ENCODE measurements at places on chromosomes 5 and 9. TPM values are rescaled to one million over a fixed set of nuclear protein-coding genes. Genes with fewer than 3 reads are reported as not detected.

Gene EIF4E1B
- total RNA-seq: not detected

Gene MAMDC2
- total RNA-seq: 0.12 TPM

Gene PITX1
- not detected for total RNA-seq

DNA sequence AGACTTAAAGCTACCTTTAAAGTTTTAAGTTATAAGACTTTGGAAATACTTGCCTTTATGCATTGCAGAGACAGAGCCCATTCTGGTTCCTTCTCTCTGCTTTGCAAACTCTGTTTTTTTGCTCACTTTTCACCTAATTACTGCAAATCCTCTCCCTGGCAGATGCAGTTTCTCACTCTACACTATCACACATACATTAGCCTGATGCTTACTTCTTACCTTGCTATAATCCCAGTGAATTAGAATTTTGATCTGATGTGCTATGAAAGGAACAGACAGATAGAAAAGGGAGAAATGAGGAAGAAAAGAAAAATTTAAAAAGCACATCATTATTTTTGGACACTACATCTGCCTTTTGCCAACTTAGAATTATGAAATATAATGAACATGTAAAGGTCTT is 489.5 kb upstream of the EDIL3 start:
- DNase-seq: no peak

- no peak for DNase-seq
Measured at GRCh38 chr9:23123048-23123632, 676.5 kb downstream of the DMRTA1 start.

- DNase-seq: no peak
Measured at GRCh38 chr5:154109416-154110106, 70.8 kb downstream of the MFAP3 start.

DNA sequence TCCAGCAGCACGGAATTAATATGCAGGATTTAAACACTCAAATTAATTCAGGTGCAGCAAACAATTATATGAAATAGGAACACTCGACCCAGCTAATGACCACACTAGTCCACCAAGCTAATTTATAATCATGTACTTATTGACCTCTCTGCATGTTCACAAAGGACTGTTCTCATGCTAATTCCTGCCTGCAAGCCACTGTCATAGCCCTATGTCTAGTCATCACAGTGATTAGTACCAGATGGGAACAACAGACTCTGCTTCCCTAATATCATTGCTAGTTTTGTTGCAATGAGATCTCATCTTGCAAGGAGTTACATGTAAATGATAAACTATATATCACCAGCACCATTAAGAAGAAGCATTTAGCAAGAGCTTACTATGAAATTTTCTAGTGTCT is 553.0 kb upstream of the GRAMD2B start:
- DNase-seq: no peak

DNA sequence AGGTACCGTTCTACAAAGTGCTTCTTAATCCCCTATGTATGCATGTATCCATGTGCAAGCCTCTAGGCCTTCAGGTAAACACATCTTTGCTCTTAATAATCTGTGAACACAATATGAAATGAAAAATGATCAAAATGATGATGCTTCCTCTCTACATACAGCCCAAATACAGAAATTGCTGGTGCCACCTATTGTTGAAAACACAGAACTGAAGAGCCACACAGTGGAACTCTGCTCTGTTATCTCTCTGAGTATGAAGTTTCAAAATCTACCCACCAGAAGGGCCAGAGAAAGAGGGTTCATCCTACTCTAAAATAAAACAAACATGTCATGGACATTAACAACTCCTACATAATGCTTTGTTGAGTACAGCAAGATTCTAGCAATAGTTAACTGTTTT is 71.3 kb downstream of the GLIS3 start:
- no peak for DNase-seq

DNA sequence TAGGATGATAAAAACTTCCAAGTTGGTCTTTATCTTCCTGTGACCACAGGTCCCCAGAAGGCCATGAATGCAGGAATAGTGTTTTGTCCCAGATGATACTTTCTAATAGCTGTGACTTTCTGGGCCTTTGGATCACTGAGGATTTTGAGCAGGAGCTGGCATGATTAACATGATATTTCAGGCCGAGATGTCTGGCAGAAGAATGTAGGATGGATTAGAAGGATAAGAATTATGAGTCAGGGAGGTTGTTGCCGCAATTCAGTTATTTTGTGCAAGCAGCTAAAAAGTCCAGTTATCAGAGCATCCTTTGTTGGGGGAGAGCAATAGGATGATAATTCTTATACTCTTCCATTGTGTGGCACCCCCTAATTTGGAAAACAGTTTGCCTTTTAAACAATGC is 189.7 kb downstream of the PSAT1 start:
- no peak for DNase-seq
